ENCODE measurements at places on chromosomes 2 and 18.

GRCh38 chr18:44730803-44731529 is 50.3 kb downstream of the SETBP1 start:
- no peak for DNase-seq

GRCh38 chr2:870426-870825 is 80.2 kb upstream of the SNTG2 start:
- no peak for DNase-seq

- no peak for DNase-seq
Measured at GRCh38 chr2:226671141-226671676, 128.4 kb downstream of the IRS1 start.

GRCh38 chr2:202036601-202037037 is 3.0 kb downstream of the FZD7 start:
- DNase-seq, result no peak

- DNase-seq, result no peak
Measured at GRCh38 chr2:2913601-2914120, 464.0 kb downstream of the EIPR1 start.

- no peak for DNase-seq
Measured at GRCh38 chr2:27306573-27307286, 1.5 kb downstream of the UCN start.

- DNase-seq, result no peak
Measured at GRCh38 chr18:67636597-67637385, 120.3 kb upstream of the DSEL start.

- no peak for DNase-seq
Measured at GRCh38 chr2:75153221-75153620, 46.1 kb downstream of the TACR1 start.

- no peak for DNase-seq
Measured at GRCh38 chr2:70903641-70904340, 31.9 kb upstream of the ATP6V1B1 start.

- no peak for DNase-seq
Measured at GRCh38 chr2:169330555-169331198, 31.7 kb downstream of the LRP2 start.

DNA sequence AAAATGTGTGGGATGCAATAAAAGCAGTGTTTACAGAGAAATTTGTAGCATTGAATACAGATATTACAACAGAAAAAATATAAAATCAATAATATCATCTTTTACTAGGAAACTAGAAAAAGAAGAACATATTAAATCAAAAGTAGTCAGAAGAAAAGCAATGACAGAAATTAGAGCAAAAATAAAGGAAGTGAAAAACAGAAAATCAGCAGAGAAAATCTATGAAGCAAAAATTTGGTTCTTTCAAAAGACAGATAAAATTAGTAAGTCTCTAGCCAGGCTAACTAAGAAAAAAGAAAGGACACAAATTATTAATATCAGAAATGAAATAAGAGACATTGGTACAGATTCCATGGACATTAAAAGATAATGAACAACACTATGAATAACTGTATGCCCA is 212.0 kb upstream of the MGAT5 start:
- DNase-seq, result no peak

All from cortex of kidney (tissue), 1 donor.